ENCODE measurements at places on chromosomes 11 and 22.
A peak's percentile ranks its signal among the peaks of the same experiment; 100 is the strongest.

- DNase-seq = no peak
Measured at GRCh38 chr11:132051704-132052103, 681.3 kb downstream of the NTM start.

DNA sequence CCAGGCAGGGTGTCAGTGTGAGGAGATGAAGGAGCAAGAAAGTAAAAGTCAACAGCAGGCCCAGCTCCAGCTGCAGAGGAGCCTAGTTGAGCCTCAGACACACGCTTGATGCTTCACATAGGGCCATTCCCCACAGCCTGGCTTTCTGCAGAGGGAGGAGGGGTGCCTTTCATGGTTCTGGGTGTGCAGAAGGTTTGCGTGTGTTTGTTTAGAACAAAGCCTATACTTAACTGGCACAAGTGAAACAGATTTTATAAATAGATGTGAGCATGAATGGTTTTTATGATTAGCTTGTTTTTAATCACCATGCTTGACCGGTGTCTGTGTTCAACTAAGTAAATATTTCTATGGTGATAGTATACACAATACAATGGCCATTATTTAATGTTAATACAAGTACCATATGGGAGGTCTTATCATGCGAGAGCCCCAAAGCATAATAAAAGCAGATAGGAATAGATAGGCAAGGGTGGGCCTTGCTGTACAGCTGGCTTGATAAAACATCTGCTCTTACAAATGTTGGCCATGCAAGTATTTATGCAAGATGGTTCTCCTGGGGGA is 290.2 kb downstream of the ETS1 start:
- DNase-seq = no peak

DNA sequence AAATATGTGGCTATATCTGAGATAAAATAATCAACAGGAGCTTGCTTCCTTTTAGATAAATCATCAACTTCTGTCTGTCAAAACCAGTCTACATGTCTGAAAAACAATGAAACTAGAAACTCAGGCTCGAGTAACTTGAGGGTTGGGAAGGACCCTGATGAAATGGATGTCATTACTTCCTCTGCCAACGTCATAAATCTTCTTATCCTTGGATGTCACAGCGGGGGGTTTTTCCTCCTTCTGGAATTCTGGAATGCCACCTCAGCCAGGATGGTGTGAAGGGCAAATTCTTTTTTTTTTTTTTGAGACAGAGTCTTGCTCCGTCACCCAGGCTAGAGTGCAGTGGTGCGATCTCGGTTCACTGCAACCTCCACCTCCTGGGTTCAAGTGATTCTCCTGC is 13.4 kb downstream of the LGR4 start:
- DNase-seq = peak; percentile 28

DNA sequence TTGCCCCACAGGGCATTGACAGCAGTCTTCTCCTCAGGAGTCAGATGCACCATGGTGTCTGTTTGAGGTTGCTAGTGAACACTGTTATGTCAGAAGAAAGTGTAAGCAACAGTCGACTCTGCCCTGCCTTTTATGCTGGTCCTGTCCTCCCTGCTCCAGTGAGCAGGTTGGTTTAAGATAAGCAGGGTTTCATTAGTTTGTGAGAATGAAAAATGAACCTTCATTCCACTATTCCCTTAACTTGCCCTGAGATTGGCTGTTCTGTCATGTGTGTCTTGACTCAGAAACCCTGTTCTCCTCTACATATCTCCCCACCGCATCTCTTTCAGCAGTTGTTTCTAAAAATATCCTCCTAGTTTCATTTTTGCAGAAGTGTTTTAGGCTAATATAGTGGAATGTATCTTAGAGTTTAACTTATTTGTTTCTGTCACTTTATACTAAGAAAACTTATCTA is at the start of gene HBD:
HBD (minus strand) TSS at position 103 of the 454 bp plus-strand sequence; CDS start at position 53, 50 bp downstream.
- no peak for DNase-seq

- DNase-seq = peak; percentile 86
Measured at GRCh38 chr11:47373876-47374719, 4.2 kb downstream of the SPI1 start.

DNA sequence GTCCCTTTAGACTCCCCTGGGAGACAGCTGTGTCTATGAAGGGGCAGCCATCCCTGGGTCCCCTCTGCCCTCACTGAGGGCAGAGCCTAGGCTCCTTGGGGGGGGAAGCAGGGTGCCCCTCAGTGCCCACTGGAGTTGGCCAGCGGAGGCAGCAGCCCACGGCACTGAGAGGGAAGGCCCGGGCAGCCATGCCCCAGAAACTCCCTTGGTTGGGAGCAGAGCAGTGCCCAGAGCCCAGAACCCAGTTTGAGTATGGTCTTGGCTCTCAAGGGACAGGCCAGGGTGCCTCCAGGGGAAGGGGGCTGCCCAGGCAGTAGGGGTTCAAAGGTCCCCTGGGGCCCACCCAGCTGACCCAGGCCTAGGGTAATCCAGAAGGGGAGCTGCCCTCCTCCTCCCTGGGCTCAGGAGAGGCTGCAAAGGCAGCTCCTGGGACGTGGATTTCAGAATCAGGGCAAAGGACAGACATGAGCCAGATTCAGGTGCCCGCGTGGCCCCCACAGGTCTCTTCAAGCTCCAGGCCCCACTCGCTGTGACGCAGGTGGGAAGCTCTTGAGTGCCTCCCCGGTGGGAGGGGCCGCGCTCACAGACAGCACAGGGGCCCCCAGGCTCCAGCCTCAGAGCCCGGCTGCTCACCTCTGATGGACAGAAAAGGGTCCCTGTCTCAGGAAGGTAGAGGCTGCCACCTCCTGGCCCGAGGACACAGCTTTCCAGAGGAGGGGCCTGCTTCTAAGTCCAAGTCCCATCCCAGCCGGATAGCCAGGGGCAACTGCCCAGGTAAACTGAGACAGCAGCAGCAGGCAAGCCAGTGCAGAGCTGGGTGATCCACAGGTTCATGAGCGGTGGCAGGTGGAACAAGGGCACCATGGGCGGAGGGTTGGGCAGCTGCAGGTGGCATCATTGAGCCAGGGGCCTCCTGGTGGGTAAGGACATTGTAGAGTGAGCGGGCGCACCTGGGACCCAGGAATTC is 2.6 kb downstream of the C11orf21 start:
- DNase-seq = peak; percentile 78

- DNase-seq = no peak
Measured at GRCh38 chr11:95443386-95443785, 212.4 kb upstream of the SESN3 start.

- DNase-seq = peak; percentile 46
Measured at GRCh38 chr11:124867700-124868099, 2.5 kb downstream of the ROBO3 start.

GRCh38 chr22:35558031-35558430 is 17.4 kb downstream of the RASD2 start:
- DNase-seq = no peak

- peak; percentile 59 for DNase-seq
Measured at GRCh38 chr22:26642465-26643417, 14.6 kb upstream of the MIAT start.

DNA sequence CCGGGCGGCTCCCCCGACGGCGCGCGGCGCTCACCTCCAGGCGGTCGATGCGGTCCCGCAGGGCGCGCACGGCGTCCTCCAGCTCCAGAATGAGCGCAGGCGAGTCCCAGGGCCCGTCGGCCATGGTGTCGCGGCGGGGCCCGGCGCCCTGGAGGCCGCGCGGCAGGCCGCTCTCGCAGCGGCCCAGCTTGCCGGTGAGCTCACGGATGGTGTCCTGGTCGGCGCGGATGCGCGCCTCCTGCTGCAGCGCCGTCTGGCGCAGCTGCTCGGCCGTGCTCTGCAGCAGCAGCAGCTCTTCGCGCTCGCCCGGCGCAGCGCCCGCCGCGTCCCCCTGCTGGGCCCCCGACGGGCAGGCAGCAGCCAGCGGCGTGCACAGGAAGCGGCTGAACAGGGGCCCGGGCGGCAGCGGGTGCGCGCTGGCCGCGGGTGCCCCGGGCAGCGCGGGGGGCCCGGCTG is 599 bp downstream of the NPTXR start:
- DNase-seq = peak; percentile 76

DNA sequence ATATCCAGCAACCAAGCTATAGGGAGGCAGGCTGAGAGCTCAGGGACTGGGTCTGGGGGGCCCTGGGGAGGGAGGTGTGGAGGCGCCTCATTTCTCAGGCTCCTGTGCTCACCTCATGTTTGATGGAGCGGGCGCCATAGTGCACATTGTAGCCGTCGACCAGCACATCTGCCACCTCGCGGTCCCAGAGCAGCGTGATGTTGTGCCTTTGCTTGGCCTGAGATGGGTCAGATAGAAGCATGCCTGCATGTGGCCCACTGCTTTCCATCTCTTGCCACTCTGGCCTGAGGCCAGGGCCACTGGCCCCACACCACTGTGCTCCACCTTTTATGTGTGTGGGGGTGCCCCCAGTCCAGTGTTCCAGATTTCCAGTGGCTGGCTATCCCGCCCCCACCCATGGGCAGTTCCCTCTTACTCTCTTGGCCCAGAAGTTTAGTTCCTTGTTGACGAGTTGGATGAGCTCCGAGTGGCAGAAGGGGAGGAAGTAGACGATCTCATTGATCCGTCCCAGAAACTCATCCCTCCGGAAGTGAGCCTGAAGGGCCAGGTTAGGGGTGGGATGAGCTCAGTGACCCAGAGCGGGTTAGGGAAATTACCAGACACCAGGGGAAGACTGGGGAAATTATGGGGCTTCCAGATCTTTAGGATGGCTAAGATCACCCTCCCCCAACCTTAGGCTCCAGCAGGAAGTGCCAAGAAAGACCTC is 50.1 kb upstream of the PHOX2A start:
- no peak for DNase-seq

Data from ELF-1 (cell line).